ENCODE measurements at places on chromosomes 5 and 9.

DNA sequence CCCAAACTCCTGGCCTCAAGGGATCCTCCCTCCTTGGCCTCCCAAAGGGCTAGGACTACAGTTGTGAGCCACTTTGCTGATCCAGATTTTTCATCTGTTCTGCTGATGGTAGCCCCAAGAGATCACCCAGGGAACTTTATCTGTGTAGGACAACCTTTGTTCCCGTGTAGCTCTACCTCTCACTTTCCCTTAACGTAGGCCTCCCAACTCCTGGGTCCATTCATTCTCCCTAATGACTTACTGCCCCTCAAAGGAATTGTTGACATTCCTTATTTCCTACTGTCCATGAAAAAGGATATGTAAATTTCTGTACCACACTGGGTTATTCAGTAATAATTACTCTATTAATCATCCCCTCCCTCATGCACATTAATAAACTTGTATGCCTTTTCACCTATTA, 51.0 kb upstream of the PHF24 start:
- no peak for DNase-seq

DNA sequence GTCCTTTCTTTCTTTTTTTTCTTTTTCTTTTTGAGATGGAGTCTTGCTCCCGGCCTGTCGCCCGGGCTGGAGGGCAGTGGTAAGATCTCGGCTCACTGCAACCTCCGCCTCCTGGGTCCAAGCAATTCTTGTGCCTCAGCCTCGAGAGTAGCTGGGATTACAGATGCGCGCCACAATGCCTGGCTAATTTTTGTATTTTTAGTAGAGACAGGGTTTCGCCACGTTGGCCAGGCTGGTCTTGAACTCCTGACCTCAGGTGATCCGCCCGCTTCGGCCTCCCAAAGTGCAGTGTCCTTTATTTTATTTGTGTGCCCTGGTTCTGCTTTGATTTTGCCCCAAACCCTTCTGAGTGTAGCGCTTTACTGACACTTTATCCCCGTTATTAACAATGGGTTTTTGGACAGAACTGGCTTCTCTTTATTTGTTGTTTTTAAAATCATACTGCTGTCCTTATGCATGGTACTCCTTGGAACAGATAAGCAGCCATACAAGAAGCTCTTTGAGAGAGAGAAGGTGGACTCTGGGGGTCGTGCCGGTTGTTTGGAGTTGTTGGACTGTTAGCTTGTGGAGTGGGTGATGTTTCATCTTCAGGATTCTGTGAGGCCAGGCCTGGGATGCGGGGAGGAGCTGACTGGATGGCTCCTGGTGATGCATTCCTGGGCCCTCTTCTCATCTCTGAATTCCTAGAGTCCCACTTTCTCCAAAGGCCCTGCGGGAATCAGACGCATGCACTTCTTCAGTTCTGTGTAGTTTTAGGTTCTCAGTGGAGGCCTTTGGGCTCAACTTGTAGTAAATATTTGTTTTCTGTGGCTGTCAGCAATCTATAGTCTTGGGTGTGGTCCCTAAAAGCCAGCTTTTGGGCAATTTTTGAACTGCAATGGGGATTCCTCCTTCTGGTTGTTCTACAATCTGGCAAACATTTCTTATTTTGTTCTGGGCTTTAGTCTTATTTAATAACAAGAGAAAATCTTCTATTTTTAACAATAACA, 47.8 kb downstream of the PTTG1 start:
- DNase-seq, result no peak

DNA sequence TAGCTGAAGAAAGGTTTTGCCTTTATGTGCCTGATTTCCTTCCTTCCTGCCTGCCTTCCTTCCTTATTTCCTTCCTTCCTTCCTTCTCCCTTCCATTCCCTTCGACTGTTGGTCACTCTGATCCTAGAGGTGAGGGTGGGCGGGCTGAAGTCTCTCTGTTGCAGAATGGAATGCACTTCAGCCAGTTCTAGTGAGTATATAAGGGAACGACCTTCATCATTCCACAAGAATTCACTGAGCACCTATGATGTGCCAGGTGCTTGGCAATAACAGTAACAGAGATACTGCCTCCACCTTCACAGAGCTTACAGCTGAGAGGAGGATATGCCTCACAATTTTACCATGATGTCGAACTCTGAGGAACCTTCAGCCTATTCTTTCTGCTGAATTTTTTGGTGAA, 8.7 kb upstream of the OR5C1 start:
- DNase-seq, result no peak

GRCh38 chr9:120944948-120945347, 18.4 kb upstream of the TRAF1 start:
- DNase-seq, result no peak

- no peak for DNase-seq
Observed at GRCh38 chr5:155753943-155754581, 572.9 kb upstream of the SGCD start.

GRCh38 chr5:96404191-96404867, 28.7 kb downstream of the PCSK1 start:
- no peak for DNase-seq

DNA sequence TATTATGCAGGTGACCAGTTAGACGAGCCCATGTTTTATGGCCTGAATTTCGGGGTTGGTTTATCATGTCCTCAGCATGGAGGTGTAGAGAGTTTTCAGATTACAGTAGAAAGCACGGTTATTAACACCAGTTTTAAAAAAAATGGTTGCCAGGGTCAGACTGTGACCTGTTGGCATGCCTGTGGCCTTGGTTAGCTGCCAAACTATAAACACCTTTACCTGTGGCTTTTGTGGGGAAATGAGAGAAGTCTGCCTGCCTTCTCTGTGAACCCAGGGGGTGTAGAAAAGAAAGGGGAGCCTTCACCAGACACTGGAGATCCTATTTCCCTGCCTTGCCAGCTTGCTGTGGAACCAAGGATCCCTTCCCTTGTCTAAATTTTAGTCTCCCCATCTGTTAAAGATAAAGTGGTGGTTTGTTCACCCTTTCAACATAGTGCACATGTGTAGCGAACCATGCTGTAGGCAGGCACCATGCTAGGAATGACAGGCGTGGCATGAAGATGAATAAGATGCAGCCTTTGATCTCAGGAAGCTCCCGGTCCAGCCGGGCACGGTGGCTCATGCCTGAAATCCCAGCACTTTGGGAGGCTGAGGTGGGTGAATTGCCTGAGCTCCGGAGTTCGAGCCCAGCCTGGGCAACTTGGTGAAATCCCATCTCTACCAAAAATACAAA, 6.1 kb upstream of the PHF19 start:
- no peak for DNase-seq

DNA sequence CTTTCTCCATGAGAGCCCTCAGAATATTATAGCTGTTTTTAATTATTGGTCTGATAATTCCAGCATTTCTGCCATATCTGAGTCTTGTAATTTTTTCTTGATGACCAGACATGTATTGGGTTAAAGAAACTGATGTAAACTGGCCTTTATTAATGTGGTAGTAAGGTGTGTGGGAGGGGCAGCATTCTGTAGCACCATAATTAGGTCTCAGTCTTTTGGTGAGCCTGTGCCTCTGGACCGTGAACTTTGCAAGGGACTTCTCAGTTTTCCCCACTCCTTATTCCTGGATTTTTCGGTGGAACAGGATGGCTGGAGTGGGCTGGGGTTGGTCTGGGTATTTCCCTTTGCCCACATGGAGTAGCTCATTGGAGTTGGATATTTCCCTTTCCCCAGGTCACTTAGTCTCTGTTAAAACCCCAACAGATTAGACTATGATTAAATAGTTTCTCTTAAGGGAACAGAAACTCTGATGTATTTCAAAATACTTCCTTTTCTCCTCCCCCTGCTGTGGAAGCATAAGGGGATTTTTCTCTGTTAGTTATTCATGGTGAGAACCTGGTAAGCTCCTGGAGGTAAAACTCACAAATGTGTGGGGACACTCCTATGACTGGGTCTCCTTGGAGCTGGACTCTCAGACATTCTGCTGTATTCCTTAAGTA, 52.4 kb downstream of the FSD1L start:
- no peak for DNase-seq

DNA sequence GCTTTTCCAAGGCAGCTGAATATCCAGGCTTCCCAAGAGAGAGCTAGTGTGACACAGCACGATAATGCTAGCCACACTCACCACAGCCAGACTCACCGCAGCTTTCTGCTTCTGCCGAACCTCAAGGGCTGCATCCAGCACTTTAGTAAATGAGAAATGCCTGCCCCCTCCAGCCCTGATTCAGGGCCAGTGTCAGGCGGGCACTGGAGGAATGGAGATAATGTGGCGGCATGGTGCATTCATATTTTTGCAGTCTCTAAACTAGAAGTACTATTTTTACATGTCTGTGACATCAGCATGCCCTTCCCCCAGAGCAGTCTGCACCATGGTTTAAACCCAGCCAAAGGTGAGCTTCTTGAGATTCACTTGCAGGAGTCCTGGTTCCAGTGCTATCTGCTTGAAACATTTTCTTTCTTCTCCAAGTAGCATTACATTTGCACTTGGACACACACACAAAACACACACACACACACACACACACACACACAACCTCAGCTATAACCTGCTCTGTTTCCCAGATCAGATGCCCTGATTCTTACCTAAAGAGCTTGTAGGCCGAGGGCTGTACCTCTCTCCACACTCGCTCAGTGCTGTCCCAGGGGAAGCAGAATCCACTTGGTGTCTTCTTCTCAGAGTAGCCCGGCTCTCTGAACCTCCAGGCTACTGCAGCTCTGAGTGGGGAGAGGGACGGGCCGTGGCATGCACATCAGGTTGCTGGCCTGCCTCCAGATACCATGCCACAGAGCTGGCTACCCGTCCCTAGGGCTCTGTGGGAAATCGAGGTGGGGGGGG, at the start of gene FGF1:
Gene FGF1, minus strand, starts transcription at position 673 of the 792 bp plus-strand sequence. CDS start 71,963 bp downstream, outside the sequence.
- DNase-seq, result no peak

DNA sequence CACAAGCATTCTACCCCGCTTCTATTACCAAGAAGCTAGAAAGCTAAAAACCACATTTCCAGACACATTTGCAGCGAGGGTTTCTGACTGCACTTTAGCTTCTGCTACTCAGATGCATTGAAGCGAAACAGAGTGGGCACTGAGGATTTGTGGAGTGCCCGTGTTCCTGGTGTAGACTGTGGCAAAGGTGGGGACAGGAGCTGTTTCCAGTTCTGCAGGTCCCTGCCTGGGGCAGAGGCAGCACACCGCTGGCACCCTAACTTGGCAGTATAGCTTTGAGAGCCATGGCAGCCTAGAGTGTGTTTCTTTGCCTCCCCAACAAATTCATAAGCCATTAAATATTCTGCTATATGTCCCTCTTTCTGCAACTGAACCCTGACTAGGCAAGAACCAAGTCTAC, 108.6 kb upstream of the SPOCK1 start:
- DNase-seq, result no peak

- DNase-seq, result no peak
Observed at GRCh38 chr5:123098767-123099513, 9.9 kb downstream of the PRDM6 start.

DNA sequence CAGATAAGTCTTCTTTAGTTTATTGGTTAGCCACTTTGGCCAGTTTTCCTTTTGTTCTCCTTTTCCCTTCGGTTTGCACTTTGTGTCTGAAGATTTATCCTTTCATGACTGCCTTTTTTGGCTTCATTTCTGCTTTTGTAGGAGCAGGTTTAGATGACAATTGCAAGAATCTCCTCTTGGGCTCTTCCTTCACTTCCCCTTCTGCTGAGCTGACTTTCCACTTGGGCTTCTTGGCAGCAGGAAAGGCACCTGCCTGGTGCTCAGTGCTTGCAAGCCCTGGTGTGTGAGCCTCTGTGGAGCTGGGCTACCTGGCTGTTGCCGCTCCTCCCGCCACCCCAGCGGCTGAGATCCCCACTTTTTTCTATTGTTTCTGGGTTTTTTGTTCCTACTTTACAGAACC, 7.3 kb downstream of the CCDC112 start:
- DNase-seq, result no peak

- no peak for DNase-seq
Observed at GRCh38 chr5:158837908-158838307, 261.8 kb downstream of the EBF1 start.

DNA sequence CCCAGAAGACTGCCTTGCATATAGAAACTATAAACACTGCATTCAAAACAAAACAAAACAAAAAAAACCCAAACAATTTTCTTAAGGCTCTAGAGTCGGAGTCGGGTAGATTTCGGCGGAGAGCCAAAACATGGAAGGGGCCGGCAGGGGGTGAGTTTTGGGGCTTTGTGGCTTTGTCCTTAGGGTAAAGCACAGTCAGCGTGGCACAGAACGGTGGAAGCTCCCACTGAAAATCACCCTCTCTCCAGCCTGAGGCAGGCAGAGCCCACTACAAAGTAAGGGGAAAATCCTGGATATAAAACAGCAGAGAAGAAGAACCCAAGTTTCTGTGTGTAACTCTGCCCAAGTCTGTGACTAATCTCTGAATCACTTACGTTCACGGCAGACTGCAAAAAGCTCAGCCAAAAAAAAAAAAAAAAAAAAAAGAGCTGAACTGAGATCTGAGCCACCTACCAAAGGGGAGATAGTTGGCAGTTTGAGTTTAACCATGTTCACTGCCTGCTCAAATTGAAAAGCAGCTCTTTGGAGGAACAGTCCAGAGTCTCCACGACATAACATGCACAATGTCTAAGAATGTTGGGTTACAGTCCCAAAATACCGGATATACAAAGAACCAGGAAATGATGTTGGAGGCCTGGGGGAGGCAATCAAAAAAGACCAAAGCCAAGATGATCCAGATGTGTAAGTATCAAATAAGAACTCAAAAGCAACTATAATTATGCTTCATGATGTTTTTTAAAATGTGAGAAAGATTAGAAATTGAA, 26.6 kb upstream of the OR2K2 start:
- DNase-seq, result no peak

- DNase-seq, result no peak
Observed at GRCh38 chr9:105359892-105360291, 87.9 kb upstream of the FSD1L start.

- no peak for DNase-seq
Observed at GRCh38 chr9:81538890-81539289, 150.5 kb downstream of the TLE1 start.

DNA sequence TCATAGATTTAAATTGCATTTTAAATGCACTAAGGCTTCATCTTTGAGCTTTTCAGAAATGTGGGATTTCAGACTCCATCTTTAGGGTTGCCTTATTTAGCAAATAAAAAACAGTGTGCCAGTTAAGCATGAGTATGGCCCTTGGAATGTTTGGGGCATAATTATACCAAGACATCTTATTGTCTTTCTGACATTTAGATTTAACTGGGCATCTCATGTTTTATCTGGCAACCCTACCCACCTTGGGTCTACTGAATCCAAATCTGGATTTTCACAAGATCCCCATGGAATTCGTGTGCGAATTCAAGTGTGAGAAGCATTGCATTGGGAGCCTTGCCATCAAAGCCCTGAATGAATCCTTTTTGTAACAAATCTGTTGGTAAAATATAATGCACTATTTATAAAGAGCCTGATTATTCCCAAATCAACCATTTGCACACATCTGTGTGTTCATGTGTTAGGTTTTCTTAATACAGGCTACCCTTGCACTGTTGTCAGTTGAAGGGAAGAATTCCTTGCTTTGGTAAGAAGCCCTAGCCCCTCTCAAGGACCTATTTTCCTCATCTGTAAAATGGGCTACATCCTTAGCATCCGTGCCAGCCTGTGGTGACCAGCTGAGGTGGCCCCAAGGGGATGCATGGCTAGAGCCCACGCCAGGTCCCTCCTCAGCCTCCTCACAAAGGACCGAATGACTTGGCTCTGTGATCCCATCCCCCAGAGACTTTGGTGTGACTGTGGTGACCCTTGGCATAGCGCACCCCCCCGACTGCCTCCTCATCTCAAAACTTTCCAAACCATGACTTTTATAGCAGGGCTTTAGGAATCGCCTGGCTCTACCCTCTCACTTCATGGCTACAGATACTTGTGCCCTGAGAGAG, 8.1 kb downstream of the GSN start:
- no peak for DNase-seq

GRCh38 chr9:128304971-128305288, 17.3 kb downstream of the TRUB2 start:
- no peak for DNase-seq

Data from stimulated activated naive B cell treated with anti-CD40 and anti-IgM and Interleukin-4, amounts not matched to agents 10 μg/mL and 1 μg/mL and 100 μg/mL, for 72 hours (primary cell).